ENCODE measurements at places on chromosomes 5 and 9.

DNA sequence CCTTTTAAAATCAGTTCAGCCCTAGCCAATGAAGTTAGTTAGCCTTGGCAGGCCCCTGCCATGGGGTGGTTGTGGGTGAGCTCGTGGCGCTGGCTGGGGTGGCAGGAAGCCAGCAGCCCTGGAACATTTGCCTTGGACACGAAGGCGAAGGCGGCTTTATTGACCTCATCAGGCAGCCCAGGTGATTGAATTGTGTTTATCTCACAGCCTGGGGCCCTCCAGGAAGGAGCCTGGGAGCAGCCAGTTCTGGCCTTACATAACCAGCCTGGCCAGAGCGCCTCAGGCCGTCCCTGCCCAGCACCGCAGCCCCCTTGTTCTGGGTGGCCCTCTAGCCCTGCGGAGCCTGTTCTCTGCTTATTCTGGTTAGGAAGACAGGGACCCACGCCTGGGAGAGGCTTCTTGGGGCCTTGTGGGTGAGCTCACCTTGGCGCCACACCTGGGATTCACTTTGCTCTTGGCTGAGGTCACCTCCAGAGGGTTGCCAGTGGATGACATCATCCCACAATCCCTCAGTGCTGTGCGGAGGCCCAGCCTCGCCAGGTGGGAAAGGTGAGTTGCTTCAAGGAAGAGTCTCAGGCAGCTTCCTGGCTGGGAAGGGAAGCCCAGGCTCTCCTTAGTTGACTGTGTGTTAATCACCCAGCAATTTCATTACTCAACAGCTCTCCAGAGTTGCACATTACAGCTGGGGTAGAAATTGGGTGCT lies 54.4 kb upstream of the RPL26L1 start:
- no peak for DNase-seq

- no peak for DNase-seq
Observed at GRCh38 chr9:4048441-4048840, 251.4 kb downstream of the GLIS3 start.

GRCh38 chr5:157247267-157247666 lies 18.7 kb upstream of the CYFIP2 start:
- DNase-seq: no peak

DNA sequence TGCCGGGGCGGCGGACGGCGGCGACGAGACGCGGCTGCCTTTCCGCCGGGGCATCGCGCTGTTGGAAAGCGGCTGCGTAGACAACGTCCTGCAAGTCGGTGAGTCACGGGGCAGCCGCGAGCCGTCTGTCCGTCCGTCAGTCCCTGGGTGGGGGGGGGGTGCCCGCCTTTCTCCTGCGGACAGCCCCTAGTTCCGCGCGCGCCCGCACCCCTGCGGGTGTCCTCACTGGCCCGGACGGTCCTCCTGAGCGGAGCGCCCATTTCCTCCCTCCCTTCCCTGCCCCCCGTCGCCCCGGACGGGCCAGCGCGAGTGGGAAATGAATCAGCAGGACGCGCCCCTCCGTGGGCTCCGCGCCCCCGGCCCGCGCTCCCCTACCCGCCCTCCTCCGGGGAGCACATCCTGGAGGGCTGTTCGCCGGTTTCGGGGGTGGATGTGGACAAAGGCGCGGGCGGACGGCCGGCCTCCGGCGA lies 828 bp downstream of the ZSWIM6 start:
- peak; percentile 56 for DNase-seq

DNA sequence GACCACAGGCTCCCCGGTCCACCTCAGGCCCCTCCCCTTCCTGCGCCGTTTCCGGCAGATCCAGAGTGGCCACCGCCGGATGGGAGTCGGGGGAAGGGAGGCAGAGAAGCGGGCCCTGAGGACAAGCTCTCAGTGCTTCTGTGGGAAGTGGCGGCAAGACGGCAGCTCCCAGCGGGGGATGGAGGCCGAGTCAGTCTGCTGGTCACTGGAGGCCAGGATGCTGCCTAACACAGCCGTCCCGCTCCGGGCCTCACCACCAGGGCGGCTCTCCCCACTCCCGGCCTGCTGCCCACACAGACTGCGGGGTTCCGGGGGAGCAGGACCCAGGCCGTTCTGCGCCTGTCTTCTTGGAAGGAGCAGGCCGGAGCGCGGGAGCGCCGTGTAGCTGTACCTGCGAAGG lies 31.4 kb downstream of the FXN start:
- no peak for DNase-seq

DNA sequence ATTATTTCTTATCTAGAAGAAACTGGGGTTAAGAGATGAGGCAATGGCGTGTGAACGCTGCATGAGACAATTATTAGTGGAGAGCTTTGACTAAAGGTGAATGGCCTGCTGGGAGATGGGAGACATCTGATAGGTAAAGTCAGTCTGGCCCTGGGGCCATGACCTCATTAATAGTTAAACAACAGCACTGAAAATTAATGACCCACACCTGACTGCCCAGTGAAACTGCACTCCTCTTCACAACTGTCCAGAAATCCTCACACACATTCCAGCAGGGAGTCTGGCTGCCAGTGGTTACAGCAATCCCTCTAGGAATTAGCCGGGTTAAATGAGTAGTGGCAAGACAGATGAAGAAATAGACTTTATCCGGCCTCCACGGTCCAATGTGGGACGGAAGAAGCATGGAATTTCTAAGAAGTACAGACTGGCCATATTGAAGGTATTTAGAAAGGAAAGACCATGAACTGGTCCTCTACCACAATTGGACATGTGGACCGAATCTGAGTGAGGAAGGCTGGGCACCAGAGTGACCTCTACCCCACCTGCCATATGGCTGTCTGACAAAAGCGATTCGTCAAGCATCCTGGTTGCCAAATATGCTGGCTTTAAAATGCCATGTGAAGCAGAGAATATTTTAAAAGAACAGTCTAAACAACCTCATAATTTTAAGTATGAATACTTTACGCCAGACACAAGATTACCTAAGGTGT lies 138.4 kb downstream of the EFNA5 start:
- DNase-seq: no peak

- no peak for DNase-seq
Observed at GRCh38 chr5:172766287-172767108, 4.5 kb downstream of the DUSP1 start.

GRCh38 chr5:169906745-169907649 lies 73.3 kb downstream of the INSYN2B start:
- DNase-seq: no peak

DNA sequence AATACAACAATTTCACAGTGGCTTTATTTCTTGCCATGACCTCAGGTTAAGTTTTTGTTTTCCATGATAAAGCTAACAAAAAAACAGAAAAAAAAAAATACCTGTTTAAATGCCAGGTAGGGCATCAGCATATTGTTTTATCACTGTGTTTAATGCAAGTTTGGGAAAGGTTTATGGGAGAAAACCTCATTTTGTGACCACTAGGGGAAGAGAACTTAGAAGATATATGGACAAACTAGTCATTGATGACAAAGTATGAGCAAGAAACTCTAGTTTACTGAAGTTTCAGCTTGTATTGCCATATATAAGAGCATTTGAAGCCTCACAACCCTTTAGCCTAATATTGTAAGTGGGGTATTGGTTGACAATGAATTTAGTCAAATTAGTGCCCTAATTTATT lies 1431.4 kb upstream of the CDH18 start:
- no peak for DNase-seq

- DNase-seq: no peak
Observed at GRCh38 chr5:168468836-168469235, 17.4 kb upstream of the RARS1 start.

DNA sequence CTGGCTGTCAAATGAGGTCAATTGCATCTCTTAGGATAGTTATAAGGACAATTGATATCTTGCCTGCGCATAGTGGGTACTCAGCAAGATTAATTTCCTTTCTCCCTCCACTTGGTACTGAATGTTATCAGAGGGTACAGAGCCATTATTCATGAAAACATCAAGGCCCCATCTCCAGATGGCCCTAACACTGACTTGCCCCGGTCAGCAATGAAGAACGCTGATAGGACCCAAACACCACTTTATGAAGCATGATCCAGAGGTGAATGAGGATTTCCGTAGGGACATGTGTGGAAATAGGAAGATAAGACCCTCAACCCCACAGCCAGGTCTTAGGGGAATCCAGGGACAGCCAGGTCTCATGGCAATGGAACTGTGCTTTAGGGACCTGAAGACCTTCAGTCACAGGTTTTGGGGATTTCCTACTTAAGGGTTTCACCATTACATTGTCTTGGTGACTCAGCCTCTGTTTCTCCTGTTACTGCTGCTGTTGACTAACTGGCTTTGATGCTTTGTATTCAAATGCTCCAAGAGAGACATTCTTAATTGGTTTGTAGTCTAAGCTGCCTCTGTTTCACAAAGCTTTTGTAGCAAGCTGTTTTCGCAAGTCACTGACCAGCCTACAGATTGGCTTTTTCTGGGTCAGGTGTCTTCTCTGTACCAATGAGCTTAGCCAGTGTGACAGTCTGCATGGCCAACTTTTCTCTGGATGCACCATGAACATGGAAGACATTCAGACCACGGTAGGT lies 35.3 kb upstream of the IQGAP2 start:
- peak; percentile 59 for DNase-seq

DNA sequence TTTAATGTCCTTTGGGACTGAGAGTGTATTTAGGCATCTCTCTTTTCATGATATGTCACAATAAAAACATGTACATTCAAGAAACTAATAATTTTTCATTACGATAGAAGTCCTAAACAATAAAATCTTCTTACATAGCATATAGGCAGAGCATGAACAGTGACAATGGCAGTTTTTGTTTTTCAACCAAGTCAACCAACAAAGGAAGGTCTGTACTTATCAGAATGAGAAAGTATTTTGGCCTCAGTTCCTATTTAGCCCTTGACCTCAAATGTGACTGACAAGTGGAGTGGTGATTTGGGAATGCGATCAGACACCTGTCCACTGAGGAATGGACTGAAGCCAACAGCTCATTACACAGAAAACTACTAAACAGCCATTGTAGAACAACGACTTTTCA lies 219.5 kb downstream of the TMEM161B start:
- DNase-seq: no peak

DNA sequence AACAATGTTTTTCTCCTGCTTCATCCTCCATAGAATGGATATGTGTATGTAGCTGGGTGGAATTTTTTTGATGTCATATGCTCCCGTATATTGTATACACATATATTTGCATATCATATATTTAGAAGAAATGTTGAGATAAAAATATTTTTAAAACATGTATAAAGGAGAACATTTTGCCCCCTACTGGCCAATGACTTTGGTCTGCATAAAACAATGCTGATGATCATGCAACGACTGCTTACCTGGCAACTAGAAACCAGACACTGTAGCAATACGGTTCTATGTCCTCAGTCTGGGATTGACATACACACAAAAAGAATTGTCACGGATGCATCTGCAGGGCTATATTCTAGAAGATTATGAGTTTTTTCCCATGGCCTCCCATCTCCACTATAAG lies 503.6 kb downstream of the ELAVL2 start:
- DNase-seq: no peak

GRCh38 chr5:131495536-131496399 lies 139.3 kb downstream of the RAPGEF6 start:
- no peak for DNase-seq

DNA sequence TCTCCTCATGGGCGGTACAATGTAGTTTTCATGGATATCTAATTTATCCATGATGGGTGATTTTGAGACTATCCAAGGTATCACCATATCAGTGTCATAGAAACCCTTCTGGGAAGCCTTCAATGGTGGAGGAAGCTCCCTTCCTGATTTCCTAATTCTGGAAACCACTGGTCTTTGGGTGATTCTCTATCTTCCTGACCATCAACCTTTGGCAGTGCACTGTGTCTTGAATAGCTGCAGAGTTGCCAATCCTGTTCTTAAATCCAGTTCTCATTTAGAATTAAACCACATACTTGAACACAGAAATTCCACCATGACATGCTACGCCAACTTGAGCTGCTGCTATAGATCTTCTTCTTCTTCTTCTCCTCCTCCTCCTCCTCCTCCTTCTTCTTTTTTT lies 161.7 kb upstream of the KLF9 start:
- no peak for DNase-seq

GRCh38 chr5:87405472-87406155 lies 7.1 kb downstream of the CCNH start:
- DNase-seq: no peak

GRCh38 chr5:81805086-81805485 lies 54.2 kb upstream of the SSBP2 start:
- no peak for DNase-seq

GRCh38 chr5:51651889-51652288 lies 268.6 kb downstream of the ISL1 start:
- DNase-seq: no peak

- no peak for DNase-seq
Observed at GRCh38 chr5:1909346-1909985, 26.7 kb upstream of the IRX4 start.

- no peak for DNase-seq
Observed at GRCh38 chr5:66410122-66410521, 186.1 kb upstream of the MAST4 start.

GRCh38 chr5:1974501-1975405 lies 92.0 kb upstream of the IRX4 start:
- no peak for DNase-seq

- no peak for DNase-seq
Observed at GRCh38 chr9:115275753-115276152, 157.8 kb upstream of the TNC start.

DNA sequence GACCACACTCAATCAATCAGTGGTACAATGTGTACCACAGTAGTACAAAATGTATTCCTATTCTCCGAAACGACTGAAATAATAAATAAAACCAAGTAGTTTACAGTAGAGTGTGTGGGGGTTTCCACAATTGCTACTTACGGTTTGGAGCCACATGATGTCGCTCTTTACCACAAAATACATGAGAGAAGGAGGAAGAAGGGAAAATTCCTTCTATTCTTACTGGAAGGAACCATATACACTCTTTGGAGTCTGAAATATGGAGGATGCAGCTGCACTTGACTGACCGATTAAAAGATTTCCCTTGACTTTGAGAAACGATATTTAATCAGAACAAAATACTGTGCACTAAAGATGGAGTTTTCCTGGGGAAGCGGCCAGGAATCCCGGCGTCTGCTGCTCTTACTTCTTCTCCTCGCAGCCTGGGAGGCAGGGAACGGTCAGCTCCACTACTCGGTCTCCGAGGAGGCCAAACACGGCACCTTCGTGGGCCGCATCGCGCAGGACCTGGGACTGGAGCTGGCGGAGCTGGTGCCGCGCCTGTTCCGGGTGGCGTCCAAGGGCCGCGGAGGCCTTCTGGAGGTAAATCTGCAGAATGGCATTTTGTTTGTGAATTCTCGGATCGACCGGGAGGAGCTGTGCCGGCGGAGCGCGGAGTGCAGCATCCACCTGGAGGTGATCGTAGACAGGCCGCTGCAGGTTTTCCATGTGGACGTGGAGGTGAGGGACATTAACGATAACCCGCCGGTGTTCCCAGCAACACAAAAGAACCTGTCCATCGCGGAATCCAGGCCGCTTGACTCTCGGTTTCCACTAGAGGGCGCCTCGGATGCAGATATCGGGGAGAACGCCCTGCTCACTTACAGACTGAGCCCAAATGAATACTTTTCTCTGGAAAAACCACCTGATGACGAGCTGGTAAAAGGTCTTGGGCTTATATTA lies at the start of gene PCDHA4:
PCDHA4 (plus strand) TSS at position 235 of the 942 bp plus-strand sequence.
- no peak for DNase-seq

DNA sequence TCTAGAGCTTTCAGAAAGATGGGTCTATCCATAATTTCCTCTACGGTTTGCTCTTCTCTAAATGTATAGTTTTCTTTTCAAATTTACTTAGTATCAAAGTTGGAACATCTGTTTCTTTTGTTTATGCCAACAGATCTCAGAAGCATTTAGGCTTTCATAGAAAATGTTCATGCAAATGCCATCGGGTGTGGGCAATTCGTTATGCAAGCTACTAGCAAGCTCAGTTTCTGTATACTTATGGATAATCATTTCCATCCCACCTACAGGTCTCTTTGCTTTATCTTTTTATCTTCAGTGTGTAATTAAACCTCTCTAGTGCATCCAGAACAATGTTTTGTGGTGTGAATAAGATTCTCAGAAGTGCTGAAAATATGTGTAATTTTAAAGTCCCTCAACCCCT lies 59.9 kb downstream of the NUDT12 start:
- DNase-seq: no peak
